ENCODE measurements at places on chromosomes 12 and 14. TPM values are rescaled to one million over a fixed set of nuclear protein-coding genes. Genes with fewer than 3 reads are reported as not detected.

The SLC25A21 gene
- 6.9 TPM for total RNA-seq

The LMNTD1 gene
- total RNA-seq: not detected

The GPR84 gene
- total RNA-seq: not detected

The FAM181A gene
- not detected for total RNA-seq

The CD9 gene
- 168 TPM for total RNA-seq

The CEP170B gene
- total RNA-seq: 32.3 TPM

The OR4Q3 gene
- total RNA-seq: not detected

The CLEC1A gene
- total RNA-seq: not detected

DNA sequence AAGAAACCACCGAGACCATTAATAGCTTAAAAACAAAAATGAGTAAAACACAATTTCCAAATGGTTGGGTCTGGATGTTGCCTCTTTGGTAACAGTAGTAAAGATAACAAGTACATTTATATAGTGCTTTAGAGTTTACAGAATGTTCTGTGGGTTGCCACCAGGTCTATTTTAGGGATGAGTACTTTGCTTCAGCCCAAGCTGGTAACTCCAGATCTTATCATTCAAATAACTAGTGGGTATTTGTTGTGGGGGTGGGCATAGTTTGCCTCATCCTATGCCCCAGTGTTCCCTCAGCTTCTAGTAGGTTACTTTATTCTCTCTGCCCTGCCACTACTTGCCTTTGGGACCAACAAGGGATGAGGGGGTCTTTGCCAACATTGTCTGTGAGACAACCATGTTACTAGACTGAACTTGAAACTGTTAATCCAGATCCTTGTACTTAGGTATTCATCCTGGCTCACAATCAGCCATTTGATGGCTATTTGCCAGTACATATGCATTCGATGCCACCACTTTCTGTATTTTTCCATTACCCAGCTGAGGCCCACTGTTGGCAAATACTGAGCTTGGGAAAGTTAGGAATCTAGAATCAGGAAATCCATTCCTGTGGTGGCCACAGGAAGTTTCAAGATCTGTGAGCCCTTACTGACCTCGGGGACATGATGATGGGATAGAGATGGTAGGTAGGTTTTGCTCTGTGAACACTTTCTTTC lies 17.6 kb upstream of the AKAP6 start:
- no peak overlapping the region for H3K27ac ChIP-seq

GRCh38 chr12:106303202-106303820 lies 778 bp downstream of the TCP11L2 start:
- H3K27ac ChIP-seq: peak overlapping the region; percentile 99
- peaks cover 13% of the 10 kb centered on the region for H3K4me1 ChIP-seq
- H3K36me3 ChIP-seq: no peaks in the 10 kb centered on the region
- H3K27me3 ChIP-seq: no peaks in the 10 kb centered on the region

DNA sequence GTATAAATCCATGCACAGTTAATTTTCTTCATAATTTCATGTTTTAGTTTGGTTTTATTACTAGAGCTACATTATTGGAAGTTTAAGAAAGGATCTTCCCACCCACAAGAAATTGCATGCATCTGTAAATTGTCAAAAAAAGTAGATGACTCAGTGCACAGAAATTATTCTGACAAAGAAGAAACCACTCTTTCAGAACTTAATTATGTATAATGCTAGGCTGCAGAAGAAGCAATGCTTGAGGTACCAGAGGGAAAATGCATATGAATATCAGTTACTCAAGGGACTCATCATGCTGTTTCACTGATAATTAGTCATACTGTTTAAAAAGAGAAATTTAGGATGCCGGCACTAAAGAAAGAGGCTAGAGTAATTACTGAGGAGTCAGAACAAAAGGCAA lies 147.0 kb downstream of the SLC16A7 start:
- H3K27ac ChIP-seq: no peak overlapping the region
- DNase-seq: no peak
- no peaks in the 10 kb centered on the region for H3K27me3 ChIP-seq
- H3K4me1 ChIP-seq: no peaks in the 10 kb centered on the region
- H3K4me3 ChIP-seq: no peak overlapping the region

DNA sequence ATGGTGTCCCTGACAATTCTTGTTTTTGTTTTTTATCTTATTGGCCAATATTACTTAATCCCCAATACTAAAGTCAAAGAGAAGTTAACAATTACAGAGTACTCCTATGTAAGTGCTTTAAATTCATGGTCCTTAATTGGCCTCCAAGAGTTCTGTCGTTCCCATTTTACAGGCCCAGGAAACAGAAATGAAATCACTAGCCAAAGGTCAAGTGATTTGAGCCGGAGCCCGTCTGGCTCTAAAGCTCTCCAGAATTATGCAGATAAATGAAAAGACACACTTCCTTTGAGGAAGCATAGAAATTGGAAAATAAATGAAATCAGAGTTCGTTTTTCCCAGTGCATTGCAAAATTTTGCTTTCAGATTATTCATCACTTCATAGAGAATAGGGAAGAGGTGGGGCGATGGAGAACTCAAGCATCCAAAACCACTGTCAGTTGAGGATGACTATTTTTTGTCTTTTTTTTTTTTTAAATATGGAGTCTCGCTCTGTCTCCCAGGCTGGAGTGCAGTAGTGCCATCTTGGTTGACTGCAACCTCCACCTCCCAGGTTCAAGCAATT lies 78.5 kb downstream of the MAP1LC3B2 start:
- H3K27me3 ChIP-seq: no peaks in the 10 kb centered on the region
- no peak for DNase-seq
- no peaks in the 10 kb centered on the region for H3K36me3 ChIP-seq
- no peak overlapping the region for H3K27ac ChIP-seq

DNA sequence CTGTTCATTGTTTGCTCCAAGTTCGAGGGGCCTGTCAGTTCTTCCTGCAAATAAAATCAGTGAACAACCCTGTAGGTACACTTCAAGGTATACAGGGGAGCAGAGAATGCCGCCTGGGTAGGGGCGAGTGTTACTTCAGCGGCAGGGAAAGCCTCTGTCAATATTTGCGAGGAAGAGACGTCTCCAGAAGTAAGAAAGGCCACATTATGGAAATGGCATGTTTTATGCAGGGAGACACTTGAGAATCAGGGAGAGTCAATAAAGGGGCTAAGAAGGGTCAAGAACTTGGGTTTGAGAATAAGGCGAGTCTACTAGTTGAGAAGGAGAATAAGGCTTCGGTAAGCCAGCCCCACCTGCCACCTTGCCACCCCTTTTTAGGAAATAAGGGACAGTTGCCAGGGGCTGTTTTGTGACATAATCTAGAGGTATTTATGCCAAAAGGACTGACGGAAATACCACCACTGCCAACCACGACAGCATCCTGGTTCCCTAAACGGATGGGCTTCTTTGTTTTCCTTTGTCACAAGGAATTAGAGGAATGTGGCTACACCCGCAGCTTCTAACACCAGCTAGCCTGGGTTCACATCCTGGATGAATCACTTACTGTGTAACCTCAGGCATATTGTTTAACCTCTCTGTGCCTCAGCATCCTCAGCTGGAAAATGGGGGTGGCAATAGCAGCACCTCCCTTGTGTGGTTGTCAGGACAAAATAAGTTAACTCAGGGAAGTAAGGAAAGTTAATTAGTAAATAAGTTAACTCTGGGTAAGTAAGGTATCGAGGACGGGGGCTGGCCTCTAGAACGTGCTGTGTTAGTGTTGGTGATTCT lies 67.7 kb downstream of the EID3 start:
- H3K27ac ChIP-seq: peak overlapping the region; percentile 60
- no peaks in the 10 kb centered on the region for H3K27me3 ChIP-seq
- no peaks in the 10 kb centered on the region for H3K36me3 ChIP-seq
- peak; percentile 54 for DNase-seq

- no peaks in the 10 kb centered on the region for H3K27me3 ChIP-seq
- no peak overlapping the region for H3K4me3 ChIP-seq
- no peak for DNase-seq
- H3K4me1 ChIP-seq: no peaks in the 10 kb centered on the region
- no peak overlapping the region for H3K27ac ChIP-seq
- peaks cover 46% of the 10 kb centered on the region for H3K36me3 ChIP-seq
Measured at GRCh38 chr14:55645845-55646832, 66.1 kb downstream of the KTN1 start.

- no peaks in the 10 kb centered on the region for H3K27me3 ChIP-seq
- H3K4me3 ChIP-seq: no peak overlapping the region
- H3K4me1 ChIP-seq: no peaks in the 10 kb centered on the region
- H3K36me3 ChIP-seq: no peaks in the 10 kb centered on the region
- no peak overlapping the region for H3K27ac ChIP-seq
Measured at GRCh38 chr12:94276725-94277124, 128.3 kb downstream of the PLXNC1 start.

DNA sequence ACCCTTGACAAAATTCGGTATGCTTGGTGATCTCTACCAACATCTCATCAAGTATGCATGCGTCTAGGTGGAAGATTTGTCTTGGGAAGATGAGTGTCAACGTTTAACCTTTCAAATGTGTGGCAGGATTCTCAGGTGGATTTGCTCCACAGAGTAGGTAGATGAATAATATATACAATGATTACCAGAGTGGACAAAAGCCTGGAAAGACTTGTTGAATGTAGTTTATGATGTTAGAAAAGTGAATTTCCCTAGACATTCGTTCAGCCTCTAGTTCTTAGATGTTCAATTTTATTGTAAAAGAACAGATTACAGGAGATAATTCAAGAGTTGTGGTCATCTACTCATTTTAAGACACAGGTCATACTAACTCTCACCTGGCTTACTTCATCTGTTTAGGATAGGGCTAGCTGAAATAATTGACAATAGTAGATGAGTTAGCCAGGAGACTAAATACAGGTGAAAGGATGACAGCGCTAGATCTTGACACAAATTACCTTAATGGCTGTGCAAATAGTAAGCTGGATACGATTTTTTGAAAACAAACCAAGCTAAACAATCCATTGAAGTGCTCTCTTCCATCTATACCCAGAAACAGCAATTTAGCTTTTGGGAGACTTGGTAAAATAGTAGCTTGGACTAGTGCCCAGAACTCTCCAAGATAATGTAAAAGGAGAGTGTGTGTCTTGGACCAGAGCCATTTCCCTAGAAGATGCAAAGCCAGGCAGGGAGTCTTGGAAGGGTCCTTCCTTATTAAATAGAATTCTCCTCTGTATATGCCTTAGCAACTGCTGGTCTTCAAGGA lies 168.0 kb downstream of the DACT1 start:
- no peak overlapping the region for H3K27ac ChIP-seq
- DNase-seq: no peak
- H3K36me3 ChIP-seq: no peaks in the 10 kb centered on the region
- no peaks in the 10 kb centered on the region for H3K27me3 ChIP-seq
- H3K4me1 ChIP-seq: no peaks in the 10 kb centered on the region

- H3K36me3 ChIP-seq: peaks cover 32% of the 10 kb centered on the region
- no peak overlapping the region for H3K4me3 ChIP-seq
- no peak overlapping the region for H3K27ac ChIP-seq
- no peak for DNase-seq
Measured at GRCh38 chr12:111503116-111503515, 96.0 kb downstream of the ATXN2 start.

DNA sequence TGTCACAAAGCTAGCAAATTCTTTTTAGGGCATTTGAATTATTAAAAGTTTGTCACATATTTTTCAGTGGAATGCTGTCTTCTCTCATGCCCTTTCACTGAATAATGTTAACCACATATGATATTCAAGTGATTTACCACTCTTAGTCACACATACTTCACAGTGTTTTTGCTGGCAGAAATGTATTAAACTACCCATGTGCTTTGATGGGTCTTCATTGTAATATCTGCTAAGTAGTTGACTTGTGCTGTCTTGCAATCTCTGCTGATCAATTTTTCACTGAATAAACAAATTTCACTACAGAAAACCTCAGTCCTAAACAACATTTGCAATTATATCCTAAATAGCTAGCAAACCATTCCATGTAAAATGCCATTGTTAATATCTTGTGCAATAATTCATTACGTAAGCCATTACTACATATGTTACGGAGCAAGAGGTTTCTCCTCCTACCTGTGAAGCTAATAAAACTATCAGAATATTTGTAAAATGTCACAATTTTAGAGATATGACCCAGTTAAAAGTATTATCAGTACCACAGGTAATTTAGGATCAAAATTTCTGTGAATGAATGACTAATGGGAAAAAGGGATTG lies 64.6 kb upstream of the LMO3 start:
- H3K27ac ChIP-seq: no peak overlapping the region
- H3K36me3 ChIP-seq: no peaks in the 10 kb centered on the region
- 0 out of 2 replicates have a peak, but pooled peaks cover 2% of the 10 kb centered on the region for H3K4me1 ChIP-seq
- H3K4me3 ChIP-seq: no peak overlapping the region
- H3K27me3 ChIP-seq: no peaks in the 10 kb centered on the region

- DNase-seq: no peak
- peaks cover 8% of the 10 kb centered on the region for H3K36me3 ChIP-seq
- no peaks in the 10 kb centered on the region for H3K27me3 ChIP-seq
- no peak overlapping the region for H3K27ac ChIP-seq
- no peaks in the 10 kb centered on the region for H3K4me1 ChIP-seq
Measured at GRCh38 chr12:761256-761655, 8.9 kb downstream of the WNK1 start.

DNA sequence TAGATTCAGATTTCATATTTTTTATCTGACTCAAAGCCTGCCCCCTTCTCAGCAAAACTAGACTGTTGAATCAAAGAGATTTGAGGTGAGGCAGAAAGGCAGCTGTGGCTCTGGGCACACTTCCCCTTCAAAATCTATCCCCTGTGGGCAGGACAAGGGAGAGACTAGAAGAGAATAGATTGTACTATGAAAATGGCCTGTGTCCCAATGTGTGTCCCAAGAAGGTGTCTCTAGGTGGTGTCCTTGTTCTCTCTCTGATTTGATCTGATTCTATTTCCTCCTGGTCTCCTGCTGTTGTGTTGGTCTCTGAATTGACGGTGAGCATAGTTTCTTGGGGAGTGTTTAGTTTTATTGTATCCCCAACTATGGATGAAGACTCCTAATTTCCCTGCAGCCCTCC lies 565.8 kb upstream of the ATP2B1 start:
- no peak for DNase-seq
- no peaks in the 10 kb centered on the region for H3K4me1 ChIP-seq
- H3K27ac ChIP-seq: no peak overlapping the region
- H3K36me3 ChIP-seq: no peaks in the 10 kb centered on the region

DNA sequence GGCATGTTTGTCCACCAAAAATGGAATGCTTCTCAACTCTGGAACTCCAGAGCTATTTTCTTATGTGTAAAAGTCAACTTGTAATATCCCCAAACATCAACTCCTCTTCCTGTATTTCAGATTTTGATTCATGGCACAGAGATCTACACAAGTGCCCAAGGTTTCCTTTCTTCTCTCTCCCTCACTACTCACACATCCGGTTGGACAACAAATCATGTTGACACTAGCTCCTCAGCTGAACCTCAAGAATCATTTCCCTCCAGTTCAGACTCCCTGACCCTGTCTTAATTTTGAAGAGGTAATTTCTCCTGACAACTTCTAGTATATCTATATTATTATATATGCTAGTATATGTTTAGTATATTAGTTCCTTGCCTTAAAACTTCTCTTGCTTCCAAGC lies 485.4 kb upstream of the CCDC196 start:
- no peaks in the 10 kb centered on the region for H3K4me1 ChIP-seq
- H3K27me3 ChIP-seq: no peaks in the 10 kb centered on the region
- no peak overlapping the region for H3K27ac ChIP-seq
- no peak overlapping the region for H3K4me3 ChIP-seq

DNA sequence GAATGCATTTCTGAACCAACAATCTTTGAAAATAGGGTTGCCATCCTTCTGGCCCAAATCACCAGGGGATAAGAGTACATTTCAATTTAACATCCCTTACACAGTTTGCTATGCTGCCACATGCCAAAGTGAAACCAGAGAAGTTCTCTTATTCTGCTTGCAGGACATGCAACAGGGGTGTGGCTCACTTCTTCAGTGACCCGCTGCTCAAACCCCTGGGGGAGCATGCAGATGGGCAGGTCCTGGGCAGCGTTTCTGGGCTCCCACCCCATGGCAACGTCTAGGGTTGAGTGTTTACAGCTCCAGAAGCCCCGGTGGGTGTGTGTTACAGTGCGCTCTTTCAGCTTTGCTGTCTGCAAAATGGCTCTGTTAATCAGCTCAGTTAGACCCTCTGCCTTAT lies 1306.3 kb upstream of the TMEM132C start:
- no peaks in the 10 kb centered on the region for H3K27me3 ChIP-seq
- no peaks in the 10 kb centered on the region for H3K4me1 ChIP-seq
- H3K36me3 ChIP-seq: no peaks in the 10 kb centered on the region
- H3K4me3 ChIP-seq: no peak overlapping the region
- DNase-seq: no peak

Measured in H1 (cell line).